ENCODE measurements at places on chromosomes 11 and 22.

DNA sequence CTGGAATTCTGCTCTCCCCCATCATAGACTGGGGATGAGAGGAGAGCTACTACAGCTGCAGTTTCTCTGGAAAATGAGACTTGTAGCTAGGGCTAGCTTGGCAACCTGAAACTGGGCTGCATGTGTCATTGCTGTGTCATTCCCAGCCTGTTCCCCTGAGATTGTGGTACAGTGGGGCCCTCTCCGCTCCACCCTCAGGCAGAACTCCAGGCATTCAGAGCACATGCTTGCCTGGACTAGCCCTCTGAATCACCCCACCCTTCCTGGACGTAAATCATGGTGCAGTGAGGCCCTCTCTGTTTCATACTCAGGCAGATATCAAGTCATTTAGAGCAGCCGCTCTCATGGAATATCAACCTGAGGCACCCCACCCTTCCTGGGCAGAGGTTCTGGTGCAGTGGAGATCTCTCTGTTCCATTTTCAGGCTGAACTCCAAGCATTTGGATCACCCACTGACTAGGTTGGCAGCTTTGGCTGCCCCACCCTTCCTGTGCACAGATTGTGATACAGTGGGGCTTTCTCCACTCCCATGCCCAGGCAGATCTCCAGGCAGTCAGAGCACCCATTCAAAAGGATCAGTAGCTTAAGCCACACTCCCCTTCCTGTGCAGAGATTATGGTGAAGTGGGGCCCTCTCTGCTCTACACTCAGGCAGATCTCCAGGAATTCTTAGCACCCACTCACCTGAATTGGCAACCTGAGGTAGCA, 274.4 kb downstream of the C11orf87 start:
- no peak for DNase-seq

DNA sequence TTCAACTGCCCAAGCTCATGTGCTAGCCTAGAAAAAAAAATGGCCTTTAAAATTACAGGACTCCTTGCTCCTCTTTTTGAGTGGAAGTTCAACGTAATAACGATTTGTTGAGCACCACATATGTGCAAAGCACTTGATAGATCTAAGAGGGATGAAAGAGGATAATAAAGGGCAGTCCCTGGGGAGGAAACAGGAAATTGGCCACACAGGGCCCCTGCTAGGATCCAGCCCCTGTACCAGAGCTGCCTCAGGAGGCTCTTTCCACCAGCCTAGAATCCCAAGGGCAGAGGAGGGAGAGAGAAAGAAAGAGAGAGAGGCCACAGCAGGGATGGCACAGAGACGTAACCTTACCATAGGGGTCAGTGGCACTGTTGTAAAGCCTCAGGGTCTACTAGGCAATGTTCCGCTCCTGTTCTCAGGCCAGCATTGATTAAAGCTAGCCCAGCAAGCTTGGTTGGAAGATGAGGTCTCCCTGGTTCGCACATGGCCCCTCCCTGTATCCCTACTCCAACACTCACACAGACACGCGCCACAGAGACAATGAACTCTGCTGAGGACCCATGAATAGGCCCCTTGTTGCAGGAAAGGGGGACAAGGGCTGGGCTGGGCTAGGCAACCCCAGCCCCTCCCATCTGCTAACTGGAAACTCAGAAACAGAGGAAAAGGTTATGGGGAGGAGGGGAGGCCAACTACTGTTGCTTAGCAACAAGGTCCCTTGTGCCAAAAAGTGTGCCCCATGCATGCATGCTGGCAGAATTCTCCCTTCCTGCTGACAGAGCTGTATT, at the start of gene TMPRSS5:
Gene TMPRSS5 (minus strand): TSS at position 438 of the 785 bp plus-strand sequence. CDS start 84 bp downstream, at position 354.
- DNase-seq = no peak

DNA sequence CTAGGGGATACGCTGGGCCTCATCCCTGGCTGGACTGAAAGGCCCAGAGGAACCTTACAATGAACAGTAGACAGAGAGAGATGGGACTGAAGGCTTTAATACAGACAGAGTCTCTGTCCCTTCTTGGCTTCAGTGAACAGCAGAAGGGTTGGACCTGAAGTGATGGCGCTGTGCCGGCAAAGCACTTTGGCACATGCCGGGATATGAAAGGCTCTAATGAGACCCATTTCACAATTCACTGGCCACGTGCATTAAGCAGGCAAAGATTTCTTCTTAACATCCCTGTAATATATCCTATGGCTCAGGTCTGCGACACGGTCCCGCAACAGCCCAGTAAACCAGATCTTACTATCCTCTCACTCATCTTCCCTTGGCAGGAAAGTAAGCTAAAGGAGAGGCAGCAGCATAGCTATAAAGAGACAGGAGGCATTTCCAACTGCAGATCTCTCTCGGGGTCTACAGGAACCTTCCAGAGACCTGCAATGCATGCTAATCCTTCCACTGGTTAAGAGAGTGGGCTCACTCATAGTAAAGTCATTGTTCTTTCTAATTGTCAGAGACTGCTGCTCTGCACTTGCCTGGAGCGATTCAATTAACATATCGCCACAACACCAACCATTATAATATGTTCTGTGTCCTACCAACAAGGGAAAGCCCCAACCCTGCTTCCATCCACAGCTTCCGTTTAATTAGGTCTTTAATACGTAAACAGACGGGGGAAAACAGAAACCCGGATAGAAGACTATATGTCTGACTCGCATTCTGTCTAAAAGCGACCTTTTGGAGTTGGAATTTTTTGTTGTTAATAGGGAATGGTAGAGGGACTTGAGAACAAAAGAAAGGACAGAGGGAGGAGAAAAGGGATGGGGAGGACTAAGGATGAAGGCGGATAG, 1179.0 kb downstream of the LRRC4C start:
- no peak for DNase-seq

DNA sequence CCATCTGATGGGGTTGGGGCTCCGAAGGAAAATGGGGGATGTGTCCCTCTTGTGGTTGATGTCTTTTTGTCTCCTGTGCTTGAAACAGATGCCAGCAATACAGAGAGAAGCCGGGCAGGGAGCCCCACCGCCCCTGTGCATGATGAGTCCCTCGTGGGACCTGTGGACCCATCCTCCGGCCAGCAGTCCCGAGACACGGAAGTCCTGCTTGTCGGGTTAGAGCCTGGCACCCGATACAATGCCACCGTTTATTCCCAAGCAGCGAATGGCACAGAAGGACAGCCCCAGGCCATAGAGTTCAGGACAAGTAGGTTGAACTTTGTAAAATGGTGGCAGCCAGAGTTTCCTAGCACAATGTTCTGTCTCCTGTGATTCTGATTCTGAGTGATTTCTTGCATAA, 91.7 kb upstream of the OR4B1 start:
- no peak for DNase-seq

DNA sequence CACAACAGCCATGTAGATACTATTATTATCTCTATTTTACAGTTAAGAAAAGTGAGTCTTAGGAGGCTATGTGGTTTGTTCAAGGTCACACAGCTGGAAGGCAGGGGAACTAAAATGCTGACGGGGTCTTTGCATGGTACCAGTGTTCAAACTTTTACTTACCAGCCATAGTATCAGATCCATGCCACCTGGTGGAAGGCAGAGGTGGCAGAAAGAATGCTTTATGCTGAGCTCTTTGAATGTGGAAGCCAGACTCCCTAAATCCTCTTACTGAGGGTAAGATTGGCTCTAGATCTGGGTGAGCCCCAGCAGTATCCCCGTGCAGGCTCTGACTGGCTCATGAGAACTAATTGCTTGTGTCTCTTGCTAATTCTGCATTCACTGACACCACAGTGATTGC, 54.3 kb upstream of the NAV2 start:
- no peak for DNase-seq

DNA sequence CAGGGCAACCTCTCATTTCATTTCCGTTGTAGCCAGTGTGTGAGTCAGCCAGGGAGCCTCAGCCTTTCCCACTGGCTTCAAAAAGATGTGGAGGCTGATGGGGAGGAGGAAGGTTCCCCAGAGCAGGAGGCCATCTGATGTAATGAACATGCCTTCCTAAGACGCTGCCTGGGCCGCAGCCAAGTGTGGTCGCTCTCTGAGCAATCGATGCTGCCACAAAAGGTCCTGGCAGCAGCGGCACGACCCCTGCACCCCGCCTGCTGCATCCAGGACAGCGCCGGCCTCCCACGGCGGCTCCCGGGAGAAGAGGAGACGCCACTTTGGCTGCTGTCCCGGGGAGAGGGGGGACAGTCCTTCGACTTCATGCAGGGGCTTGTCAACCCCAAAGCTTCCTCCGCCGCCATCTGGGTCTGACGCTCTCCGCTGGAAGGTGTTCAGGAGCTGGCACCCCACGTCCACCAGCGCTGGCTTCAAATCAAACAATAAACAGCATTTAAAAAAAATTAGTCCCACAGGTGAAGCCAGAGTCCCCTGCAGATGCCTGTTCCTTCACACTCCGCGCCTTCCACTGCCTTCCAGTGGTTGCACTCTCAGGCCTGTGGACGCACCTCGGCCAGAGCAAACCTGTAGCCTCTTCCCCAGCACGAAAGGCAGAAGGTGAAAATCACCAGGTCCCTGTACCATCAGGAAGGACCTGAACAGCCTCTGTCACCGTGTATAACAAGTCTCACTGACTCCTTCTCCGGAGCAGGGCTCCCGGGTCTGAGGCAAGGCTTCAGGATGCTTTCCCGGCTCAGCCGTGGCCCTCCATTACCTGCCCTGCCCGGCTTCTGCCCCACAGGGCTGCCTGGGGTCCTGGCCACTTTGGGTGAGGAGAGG, 930.7 kb downstream of the BRD1 start:
- no peak for DNase-seq

DNA sequence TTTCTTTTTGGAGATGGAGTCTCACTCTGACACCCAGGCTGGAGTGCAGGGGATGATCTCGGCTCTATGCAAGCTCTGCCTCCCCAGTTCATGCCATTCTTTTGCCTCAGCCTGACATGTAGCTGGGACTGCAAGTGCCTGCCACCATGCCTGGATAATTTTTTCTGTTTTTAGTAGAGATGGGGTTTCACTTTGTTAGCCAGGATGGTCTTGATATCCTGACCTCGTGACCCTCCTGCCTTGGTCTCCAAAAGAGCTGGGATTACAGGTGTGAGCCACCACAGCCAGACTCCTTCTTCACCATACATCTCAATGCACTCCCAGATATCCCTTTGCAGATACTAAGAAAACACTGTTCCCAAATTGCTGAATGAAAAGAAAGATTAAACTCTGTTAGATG, 224.3 kb downstream of the OR4A5 start:
- no peak for DNase-seq

- no peak for DNase-seq
Observed at GRCh38 chr22:44037519-44038375, 13.6 kb downstream of the PARVB start.

DNA sequence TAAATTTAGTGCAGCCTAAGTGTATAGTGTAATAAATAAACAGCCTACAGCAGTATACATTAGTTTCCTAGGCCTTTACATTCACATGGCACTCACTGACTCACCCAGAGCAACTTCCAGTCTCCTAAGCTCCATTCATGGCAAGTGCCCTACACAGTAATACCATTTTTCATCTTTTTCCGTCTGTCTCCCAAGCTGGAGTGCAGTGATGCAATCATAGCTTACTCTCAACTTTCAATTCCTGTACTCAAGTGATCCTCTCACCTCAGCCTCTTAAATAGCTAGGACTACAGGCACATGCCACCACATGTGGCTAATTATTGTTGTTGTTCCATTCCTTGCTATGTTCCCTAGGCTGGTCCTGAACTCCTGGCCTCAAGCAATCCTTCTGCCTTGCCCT, 54.4 kb downstream of the FCHSD2 start:
- DNase-seq = no peak

- peak; percentile 20 for DNase-seq
Observed at GRCh38 chr11:33005175-33005574, 10.5 kb upstream of the DEPDC7 start.

DNA sequence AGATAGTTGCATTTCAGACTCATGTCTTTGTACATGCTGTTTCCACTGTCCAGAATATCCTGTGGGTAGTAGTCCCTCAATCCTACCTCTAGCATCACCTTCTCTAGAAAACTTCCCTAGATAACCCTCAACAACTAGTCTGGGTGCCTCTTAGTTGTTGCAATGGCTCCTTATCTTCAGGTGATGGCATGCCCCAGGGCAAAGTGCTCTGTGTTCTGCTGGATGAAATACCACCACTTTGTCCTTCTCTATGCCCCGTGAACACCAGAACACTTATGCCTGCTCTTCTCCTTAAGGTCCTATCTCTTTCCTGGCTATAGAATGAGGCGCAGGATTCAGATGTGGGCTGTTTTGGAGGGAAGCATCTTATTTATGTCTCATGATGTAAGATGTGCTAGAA, 158.3 kb upstream of the CTSC start:
- DNase-seq = no peak

DNA sequence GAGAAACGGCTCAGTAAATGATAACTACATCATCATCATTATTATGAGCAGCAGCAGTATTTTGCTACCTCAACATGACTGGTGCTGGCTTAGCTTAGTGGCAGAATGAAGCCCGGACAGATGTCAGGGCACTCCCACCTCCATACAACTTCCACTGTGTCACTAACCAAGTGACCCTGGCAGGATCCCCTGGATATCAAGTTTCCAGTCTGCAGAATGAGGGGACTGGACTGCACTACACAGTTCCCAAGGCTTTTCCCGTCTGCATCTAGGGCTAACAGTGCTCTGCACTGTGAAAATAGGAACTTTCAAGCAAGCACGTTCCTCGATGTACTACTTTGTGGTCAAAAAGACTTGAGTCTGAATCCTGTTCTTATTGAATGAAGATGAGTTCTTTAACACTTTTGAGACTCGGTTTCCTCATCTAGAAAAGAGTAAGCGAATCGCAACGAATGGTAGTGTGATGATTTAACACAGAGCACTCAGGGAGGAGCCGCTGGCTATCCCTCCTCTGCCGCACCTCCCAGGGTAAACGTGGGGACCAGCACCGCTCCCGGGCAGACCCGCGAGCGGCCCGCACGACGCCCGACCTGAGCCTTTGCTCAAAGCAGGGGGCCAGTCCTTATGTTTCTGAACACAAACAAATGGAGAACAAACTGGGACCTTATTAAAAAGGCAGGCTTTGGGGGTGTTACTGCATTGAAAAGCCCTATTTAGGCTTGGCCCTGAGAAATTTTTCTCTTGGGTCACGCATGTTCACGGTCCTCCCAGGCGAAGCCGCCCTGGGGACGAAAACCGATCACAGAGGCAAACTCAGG, 910 bp downstream of the CLTCL1 start:
- no peak for DNase-seq

GRCh38 chr11:59259867-59260475, 47.2 kb upstream of the MPEG1 start:
- no peak for DNase-seq

DNA sequence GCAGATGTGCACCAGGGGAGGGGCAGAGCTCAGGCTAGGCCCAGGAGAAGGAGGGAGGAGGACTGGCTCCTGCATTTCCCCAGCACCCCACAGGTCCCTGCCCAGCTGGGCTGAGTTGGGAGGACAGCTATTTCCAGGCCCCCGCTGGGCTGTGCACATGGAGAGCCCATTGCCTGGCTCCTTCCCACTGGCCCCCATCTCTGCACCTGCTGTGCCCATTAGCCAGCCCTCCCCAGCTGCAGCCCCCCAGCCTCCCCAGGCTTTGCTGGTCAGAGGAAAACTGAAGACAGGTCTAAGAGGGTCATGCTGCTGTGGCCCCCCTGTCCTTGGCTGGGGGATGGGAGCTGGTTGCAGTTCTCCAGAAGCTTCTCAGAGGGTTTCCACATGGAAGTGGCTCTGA, 81.8 kb upstream of the SHANK2 start:
- DNase-seq = no peak

Measured in T-helper 22 cell (primary cell).